Bronchial epithelial cell (primary cell): ENCODE measurements at places on chromosomes 3 and 15. TPM values are rescaled to one million over a fixed set of nuclear protein-coding genes. Genes with fewer than 3 reads are reported as not detected.

STAC gene
- 0.51 and 1.1 TPM in 2 replicates for total RNA-seq

CXCR6 gene
- total RNA-seq: not detected in 2 replicates

SPSB4 gene
- 0.26 and 0.38 TPM in 2 replicates for total RNA-seq

GRK7 gene
- total RNA-seq: 0.13 TPM in 1 of 2 replicates, not detected in the other

ZNF80 gene
- total RNA-seq: not detected in 2 replicates

GP9 gene
- total RNA-seq: not detected in 2 replicates

CTXND1 gene
- total RNA-seq: not detected in 2 replicates

TRPM1 gene
- under 0.01 and 0.13 TPM in 2 replicates for total RNA-seq

TRIM71 gene
- total RNA-seq: not detected in 2 replicates

EXOSC7 gene
- total RNA-seq: 60.0 and 70.3 TPM in 2 replicates

GCSAM gene
- 0.13 and 0.26 TPM in 2 replicates for total RNA-seq

ASB14 gene
- not detected in 2 replicates for total RNA-seq

IL17RB gene
- not detected in 2 replicates for total RNA-seq

ATXN7 gene
- total RNA-seq: 8.7 and 9.5 TPM in 2 replicates

CCDC80 gene
- total RNA-seq: 7.0 and 8.2 TPM in 2 replicates

SELENOK gene
- 23.7 and 32.5 TPM in 2 replicates for total RNA-seq

LTK gene
- 0.13 TPM in 1 of 2 replicates, not detected in the other for total RNA-seq

SPTSSB gene
- total RNA-seq: 3.9 and 6.3 TPM in 2 replicates

LMOD3 gene
- not detected in 2 replicates for total RNA-seq

HYAL1 gene
- total RNA-seq: 7.1 and 8.3 TPM in 2 replicates

MESP1 gene
- 0.26 and 1.4 TPM in 2 replicates for total RNA-seq

CFAP44 gene
- total RNA-seq: 1.3 and 2.6 TPM in 2 replicates

PPARG gene
- total RNA-seq: 12.7 and 14.5 TPM in 2 replicates

PLA2G4F gene
- 1.6 and 10.2 TPM in 2 replicates for total RNA-seq

KBTBD8 gene
- 1.6 and 2.0 TPM in 2 replicates for total RNA-seq

GRM7 gene
- total RNA-seq: not detected in 2 replicates

EPHA6 gene
- total RNA-seq: 0.26 and 0.64 TPM in 2 replicates

LPP gene
- 14.2 and 19.5 TPM in 2 replicates for total RNA-seq

KIF7 gene
- total RNA-seq: 1.3 and 2.1 TPM in 2 replicates

ARPC4 gene
- 192 and 204 TPM in 2 replicates for total RNA-seq

SI gene
- not detected in 2 replicates for total RNA-seq

CDCP1 gene
- total RNA-seq: 41.3 and 64.9 TPM in 2 replicates

PIGZ gene
- total RNA-seq: 1.6 and 1.7 TPM in 2 replicates

CFAP161 gene
- total RNA-seq: 0.26 TPM in 1 of 2 replicates, not detected in the other

FBXW12 gene
- not detected in 2 replicates for total RNA-seq

CCDC13 gene
- total RNA-seq: 1.4 and 1.6 TPM in 2 replicates

PSMD6 gene
- total RNA-seq: 52.9 and 82.2 TPM in 2 replicates

CPEB1 gene
- under 0.01 TPM in 2 replicates for total RNA-seq

MYO5A gene
- 29.5 and 51.1 TPM in 2 replicates for total RNA-seq

CFAP100 gene
- total RNA-seq: not detected in 2 replicates
